ENCODE measurements at places on chromosomes 6 and 20.

- DNase-seq, result no peak
These were observed 289.5 kb downstream of the ESR1 start for GRCh38 chr6:152096863-152097496.

- no peak for DNase-seq
These were observed 110.5 kb downstream of the B3GAT2 start for GRCh38 chr6:70846207-70846835.

GRCh38 chr6:166617359-166617758 is 9.7 kb downstream of the RPS6KA2 start:
- no peak for DNase-seq

GRCh38 chr6:128686084-128686483 is 165.7 kb upstream of the PTPRK start:
- DNase-seq, result no peak

GRCh38 chr20:41991412-41991811 is 373.2 kb upstream of the CHD6 start:
- no peak for DNase-seq

DNA sequence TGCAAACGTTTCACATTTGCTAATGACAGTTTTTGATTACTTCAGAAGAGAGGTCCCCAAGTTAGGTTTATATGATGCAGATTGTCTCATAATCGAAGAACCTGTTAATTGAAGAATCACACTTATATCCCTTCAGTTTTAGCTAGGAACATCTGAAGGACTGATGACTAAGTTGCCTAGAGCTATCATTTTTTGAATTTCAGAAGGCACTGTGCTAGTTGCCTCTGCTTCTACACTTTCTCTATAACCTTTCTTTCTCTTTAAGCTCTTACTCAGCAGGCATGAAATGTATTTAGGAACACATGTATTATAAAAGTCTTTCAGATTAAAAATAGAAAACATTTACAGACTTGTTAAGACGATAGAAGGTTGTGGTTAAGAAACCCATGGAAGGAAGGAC is 14.4 kb upstream of the GJE1 start:
- DNase-seq, result no peak

All from GM06990 (cell line).